ENCODE measurements at places on chromosomes 5 and 9.

DNA sequence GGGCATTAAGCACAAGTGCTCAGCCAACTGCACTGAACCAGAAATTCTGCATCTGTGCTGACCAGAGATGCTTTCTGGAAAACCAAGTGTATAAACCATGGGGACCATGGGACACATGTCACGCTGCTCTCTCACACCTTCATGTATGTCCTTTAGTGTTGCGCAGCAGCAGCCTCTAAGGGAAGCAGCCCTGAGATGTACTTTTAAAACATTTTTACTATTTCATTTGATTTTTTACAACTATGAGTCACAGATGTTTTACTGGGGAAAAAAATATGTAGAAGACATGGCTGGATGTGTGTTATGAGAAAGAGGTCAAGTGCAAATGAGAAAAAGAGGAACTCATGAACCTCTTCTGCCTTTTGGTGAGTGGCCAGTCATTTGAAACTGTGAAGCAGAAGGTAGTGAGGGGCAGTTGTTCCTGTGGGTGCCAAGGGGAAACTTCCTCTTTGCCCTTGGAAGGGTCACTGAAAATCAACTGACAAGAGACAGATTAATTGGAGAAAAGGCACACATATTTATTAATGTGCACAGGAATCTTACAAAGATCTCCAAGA, 31.4 kb upstream of the SYK start:
- peak; percentile 82 for DNase-seq

- DNase-seq = no peak
These were observed 371 bp upstream of the PITX1 start for GRCh38 chr5:135034236-135034962.

GRCh38 chr9:8431505-8431904, 631.9 kb upstream of the DMAC1 start:
- no peak for DNase-seq

DNA sequence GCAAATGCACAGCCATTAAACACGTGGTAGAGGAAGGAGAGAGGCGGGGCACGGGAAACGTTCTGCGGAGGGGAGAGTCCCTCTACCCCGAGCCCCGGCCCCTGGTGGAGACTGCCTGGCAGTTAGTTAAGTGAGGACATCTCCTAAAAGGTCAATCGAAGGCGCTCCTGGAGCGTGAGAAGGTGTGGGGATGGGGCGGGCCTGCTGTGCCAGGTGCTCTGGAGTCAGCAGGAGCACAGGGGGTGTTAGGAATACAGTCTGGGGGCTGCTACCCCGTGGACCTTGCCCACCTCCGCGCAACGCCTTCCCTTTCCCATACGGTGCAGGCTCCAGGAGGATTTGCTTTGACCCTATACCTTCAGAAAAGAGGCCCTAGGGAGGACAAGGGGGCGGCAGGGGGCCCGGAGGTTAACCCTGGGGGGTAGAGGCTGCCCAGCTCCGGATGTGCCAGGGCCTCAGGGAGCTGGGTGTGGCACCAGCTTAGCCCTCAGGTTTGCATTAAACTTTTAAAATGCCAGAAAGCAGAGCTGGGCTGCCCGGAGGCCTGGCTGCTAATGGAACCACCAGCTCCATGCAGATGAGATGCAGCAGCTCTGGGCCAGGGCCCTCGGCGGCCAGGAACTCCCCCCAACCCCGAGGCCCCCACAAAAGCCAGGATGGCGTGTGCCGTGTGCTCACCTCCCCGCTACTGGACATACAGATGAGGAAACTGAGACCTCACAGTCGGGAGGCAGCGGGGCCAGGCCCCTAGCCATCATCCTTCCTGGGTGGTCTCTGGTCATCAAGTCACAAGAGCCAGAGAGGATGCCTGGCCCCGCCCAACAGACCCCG, 39.2 kb downstream of the NACC2 start:
- no peak for DNase-seq

DNA sequence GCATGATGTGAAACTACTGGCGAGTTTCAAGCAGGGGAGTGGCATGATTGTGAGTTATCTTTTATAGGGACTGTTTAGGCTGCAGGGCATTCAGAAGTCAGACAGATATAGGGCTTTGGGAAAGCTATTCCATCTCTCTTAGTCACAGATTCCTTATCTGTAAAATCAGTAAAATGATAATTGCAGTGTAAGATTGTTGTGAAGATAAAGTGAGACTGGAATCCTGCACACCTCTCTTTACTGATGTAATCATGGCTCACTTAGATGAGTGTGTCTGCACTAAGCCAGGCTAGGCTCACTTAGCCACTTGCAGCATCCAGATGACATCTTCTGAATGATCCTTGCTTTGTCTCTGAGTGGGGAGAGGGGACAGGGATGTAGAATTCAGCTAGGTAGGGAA, 81.8 kb upstream of the MAMDC2 start:
- no peak for DNase-seq

GRCh38 chr9:91908293-91908623, 41.8 kb downstream of the ROR2 start:
- DNase-seq = no peak

DNA sequence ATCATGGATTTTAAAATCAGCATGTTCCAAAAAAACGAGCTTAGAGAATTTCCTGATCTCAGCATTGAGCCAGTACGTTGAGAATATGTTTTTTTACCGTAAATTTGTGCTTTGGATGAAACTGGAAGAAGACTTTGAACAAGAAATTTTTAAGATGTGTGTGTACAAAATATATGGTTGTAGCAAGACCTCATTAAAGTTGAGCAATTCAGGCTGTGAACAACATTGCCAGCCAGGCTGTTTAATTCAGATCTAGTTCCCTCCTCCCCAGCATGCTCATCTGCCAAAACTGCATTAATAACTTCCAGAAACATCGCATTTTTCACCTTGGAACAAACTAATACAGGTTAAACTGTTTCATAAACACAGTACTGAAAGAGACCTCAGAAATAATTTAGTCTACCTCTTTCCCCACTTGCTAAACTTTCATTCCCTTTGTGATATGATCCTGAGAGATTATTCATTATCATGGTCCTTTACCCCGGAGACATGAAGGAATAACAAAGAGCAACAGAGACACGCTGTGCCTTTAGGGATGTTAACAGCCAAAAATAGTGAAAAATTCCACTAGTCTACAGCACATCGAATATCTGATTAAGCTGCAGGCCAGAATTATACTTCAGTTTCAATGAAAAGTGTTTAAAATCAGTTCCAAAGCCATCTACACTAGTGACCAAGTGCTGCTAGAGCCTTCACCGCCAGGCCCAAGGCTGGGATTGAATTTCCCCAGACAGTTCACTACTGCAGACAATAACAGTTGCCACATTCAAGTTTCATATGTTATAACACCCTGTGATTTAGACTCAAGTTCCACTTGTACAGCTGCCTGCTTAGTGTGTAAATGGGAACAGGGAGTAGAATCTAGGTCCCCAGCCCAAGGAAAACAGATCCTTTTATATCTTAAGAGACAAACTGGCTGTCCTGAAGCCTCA, 89.6 kb downstream of the EFNA5 start:
- DNase-seq = no peak

DNA sequence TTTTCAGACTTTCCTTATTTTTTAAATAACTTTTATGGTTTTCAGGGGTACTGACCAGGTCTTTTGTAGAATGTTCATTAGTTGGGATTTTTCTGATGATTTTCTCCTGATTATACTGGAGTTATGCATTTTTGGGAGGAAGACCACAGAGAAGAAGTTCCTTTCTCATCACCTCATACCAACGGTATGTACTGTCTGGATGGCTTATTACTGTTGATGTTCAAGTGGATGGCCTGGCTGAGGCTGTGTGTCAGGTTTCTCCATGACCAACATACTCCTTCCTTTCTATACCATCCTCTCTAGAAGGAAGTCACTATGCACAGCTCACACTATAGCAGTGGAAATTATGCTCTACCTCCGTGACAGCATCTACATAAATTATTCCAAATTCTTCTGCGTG, 71.1 kb upstream of the NR3C1 start:
- no peak for DNase-seq

- DNase-seq = no peak
These were observed 35.1 kb upstream of the CLK4 start for GRCh38 chr5:178661836-178662540.

- DNase-seq = no peak
These were observed 20.3 kb upstream of the GFPT2 start for GRCh38 chr5:180373454-180373853.

DNA sequence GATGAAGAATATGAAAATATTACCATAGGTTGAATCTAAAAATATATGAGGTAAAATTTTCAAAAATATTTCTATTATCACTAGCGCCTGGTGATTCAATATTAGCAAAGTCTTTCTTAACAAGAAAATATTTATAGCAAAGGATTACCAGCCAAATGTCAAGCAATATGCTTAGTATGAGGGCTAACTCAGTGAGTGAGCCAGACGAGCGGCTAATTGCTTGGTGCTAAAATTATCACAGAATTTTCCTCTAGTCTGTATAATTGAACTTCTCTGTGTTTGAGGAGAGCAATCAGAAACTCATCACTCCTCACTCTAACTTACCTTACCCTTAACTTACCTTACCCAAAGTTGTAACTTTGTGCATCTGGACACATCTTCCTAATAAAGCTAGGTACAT, 304.9 kb upstream of the PRR16 start:
- DNase-seq = no peak

DNA sequence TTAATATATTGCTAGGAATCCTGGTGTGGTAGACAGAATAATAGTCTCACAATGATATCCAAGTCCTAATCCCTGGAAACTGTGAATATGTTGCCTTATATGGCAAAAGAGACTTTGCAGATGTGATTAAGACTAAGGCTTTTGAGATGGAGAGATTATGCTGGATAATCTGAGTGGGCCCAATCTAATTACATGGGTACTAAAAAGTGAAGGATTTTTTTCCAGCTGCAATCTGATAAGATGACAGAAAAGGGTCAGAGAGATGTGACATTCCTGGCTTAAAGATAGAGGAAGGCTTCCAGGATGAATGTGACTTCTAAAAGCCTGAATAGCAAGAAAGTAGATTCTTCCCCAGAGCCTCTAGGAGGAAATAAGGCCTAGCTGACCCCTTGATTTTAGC, 80.7 kb upstream of the MPDZ start:
- no peak for DNase-seq

DNA sequence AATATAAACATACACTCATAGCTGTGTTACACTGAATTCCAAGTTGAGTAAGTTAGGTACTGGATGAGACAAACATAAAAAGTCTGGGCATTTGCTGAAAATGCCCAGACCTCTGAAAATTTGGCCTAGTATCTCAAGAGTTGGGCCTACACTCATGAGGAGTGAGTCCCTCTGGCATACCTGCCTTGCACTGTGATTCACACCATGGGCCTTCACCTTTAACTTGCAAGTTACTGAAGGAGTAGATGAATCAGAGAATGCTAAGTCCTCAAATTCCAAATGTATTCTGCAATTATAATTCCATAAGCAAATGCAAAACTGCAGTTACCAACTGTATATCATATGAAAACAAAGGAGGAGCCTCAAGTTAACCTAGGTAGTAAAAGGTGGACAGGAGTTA, 32.3 kb upstream of the C9orf40 start:
- no peak for DNase-seq

DNA sequence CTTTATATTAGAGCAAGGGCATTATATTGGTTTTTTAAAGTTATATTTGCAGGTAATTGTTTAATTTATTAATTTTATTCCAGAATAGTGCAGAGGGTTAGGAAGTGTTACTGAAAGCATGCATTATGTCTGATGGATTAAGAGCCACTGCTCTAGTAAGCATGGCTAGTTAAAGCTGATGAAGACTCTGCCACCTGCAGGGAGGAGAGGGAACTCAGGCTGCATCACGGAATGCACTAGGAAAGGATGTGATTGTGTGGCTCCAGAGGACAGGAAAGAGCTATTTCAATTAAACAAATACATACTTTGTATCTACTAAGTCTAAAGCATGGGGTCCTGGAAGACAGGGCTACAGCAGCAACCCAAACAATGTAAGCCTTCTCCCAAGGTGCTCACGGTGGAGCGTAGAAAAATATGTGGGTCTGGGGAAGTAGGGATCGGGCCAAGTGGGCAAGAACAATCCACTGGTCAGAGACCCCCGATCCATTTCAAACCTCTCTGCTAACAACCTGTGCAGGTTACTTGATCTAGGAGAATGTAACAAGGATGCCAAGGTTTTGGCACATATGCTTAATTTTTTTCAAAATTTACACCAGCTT, 15.3 kb upstream of the GRXCR2 start:
- DNase-seq = peak; percentile 22

GRCh38 chr5:177494346-177495195, 2.8 kb downstream of the PDLIM7 start:
- DNase-seq = peak; percentile 91

GRCh38 chr5:162456086-162456485, 388.5 kb downstream of the GABRG2 start:
- DNase-seq = no peak

DNA sequence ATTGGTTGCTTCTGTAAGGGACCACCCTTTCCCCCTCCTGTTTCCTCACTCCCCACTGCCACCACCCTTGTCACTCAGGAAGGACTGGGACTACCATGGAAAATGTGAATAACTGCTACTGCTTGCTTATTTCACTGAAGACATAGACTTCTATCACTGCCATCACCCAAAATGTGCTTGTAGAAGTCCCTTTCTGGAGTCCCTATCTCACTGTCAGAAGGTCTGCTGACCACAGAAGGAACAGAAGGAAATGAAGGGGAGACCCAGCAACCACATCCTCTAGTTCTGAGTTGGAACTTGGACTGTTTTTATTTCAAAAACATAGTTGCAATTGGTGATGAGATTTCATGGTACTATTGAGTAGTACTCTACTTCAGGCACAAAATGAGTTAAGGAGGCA, 122.5 kb downstream of the NPR3 start:
- no peak for DNase-seq

GRCh38 chr5:141654298-141654697, 3.1 kb upstream of the FCHSD1 start:
- no peak for DNase-seq

DNA sequence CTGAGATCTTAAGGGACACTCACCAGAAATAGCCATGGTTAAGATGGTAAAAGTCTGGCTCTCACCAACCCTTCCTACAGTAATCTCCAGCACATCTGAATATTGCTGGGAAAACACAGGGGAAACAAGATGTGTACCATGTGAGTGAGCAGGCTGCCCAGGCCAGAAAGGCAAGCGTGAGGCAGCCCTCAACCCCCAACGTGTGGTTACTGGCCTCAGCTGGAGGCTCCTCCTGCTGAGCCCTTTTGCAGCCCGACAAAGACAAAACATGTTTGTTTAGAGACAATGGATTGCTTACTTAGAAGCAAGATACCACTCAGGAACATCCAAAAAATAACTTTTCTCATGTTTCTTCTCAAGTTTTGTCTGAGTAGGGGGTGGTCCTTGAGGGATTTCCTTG, 16.6 kb downstream of the ZFP62 start:
- DNase-seq = no peak

- peak; percentile 63 for DNase-seq
These were observed 1.3 kb upstream of the NIPBL start for GRCh38 chr5:36875051-36875789.

- peak; percentile 28 for DNase-seq
These were observed 303.2 kb downstream of the ACTL7B start for GRCh38 chr9:108552459-108553040.

DNA sequence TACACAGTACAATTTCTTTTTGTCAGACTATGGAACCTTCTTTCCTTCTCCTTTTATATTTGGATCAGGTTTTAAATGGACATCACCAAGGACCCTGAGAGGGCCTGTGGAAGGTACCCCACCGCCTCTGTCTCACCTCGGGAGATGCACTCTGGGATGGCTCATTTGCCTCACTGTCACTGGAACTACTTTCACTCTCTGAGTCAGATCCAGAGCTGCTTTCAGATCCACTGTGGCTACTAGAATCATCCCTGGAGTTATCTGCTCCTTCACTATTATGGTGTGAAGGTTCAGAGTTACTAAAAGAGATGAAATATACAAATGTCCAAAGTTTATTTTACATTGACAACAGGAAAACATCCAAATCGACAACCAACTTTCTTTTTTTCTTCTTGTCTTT, 24.6 kb downstream of the LEAP2 start:
- DNase-seq = no peak

GRCh38 chr9:121926351-121926801, 166.7 kb downstream of the TTLL11 start:
- DNase-seq = no peak
